CD4-positive, alpha-beta T cell (primary cell): ENCODE measurements at places on chromosomes 6 and 20. TPM values are rescaled to one million over a fixed set of nuclear protein-coding genes. Genes with fewer than 3 reads are reported as not detected.

Gene PGC
- total RNA-seq = not detected

Gene TBX18
- not detected for total RNA-seq

Gene DPPA5
- total RNA-seq = not detected

Gene PRKN
- total RNA-seq = 5.4 TPM

GRCh38 chr6:111858347-111858746 lies 14.9 kb downstream of the FYN start:
- H3K27me3 ChIP-seq = no peaks in the 10 kb centered on the region
- no peak for DNase-seq
- H3K4me1 ChIP-seq = peaks cover 63% of the 10 kb centered on the region
- H3K4me3 ChIP-seq = no peak overlapping the region

DNA sequence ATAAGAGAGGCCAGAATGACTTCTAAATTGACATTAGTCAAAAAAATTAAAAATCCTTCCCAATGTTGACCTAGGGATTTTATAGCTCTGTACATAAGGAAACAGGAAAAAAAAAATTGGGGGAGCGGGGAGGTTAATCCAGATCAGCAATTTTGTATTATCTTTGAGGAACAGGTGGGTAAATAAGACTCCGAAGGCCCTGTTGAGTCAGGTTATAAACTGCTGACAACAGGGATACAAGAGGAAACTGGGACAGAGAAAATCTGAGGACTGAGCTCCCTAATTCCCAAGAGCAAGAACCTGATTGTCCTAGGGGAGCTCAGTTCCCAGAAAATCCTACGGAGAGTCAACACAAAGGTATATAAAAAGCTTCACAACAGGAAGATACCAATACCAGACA lies 26.8 kb upstream of the CRIP3 start:
- H3K27me3 ChIP-seq = no peaks in the 10 kb centered on the region
- no peak for DNase-seq
- no peak overlapping the region for H3K27ac ChIP-seq
- peaks cover 12% of the 10 kb centered on the region for H3K4me1 ChIP-seq
- no peak overlapping the region for H3K4me3 ChIP-seq
- peaks cover 35% of the 10 kb centered on the region for H3K36me3 ChIP-seq

DNA sequence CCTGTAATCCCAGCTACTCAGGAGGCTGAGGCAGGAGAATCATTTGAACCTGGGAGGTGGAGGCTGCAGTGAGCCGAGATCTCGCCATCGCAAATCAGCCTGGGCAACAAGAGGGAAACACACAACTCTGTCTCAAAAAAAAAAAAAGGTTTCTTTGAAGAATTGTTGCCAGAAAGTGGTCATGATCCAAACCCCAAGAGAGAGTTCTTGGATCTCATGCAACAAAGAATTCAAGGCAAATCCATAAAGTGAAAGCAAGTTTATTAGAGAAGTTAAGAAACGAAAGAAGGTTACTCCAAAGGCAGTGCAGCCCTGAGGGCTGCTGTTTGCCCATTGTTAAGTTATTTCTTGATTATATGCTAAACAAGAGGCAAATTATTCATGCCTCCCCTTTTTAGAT lies 14.5 kb upstream of the KIFC1 start:
- peaks cover 6% of the 10 kb centered on the region for H3K4me1 ChIP-seq
- DNase-seq = no peak
- H3K36me3 ChIP-seq = no peaks in the 10 kb centered on the region

- no peak overlapping the region for H3K4me3 ChIP-seq
- H3K36me3 ChIP-seq = peaks cover 41% of the 10 kb centered on the region
- no peak overlapping the region for H3K27ac ChIP-seq
Observed at GRCh38 chr20:4887586-4887985, 113.7 kb downstream of the SLC23A2 start.

- no peak overlapping the region for H3K27ac ChIP-seq
- DNase-seq = no peak
- H3K4me3 ChIP-seq = no peak overlapping the region
- no peaks in the 10 kb centered on the region for H3K27me3 ChIP-seq
- H3K36me3 ChIP-seq = no peaks in the 10 kb centered on the region
- H3K4me1 ChIP-seq = no peaks in the 10 kb centered on the region
Observed at GRCh38 chr6:3039384-3039783, 28.9 kb upstream of the RIPK1 start.

GRCh38 chr6:128711149-128711548 lies 171.8 kb upstream of the LAMA2 start:
- DNase-seq = no peak
- no peak overlapping the region for H3K27ac ChIP-seq
- H3K4me3 ChIP-seq = no peak overlapping the region
- no peaks in the 10 kb centered on the region for H3K4me1 ChIP-seq

DNA sequence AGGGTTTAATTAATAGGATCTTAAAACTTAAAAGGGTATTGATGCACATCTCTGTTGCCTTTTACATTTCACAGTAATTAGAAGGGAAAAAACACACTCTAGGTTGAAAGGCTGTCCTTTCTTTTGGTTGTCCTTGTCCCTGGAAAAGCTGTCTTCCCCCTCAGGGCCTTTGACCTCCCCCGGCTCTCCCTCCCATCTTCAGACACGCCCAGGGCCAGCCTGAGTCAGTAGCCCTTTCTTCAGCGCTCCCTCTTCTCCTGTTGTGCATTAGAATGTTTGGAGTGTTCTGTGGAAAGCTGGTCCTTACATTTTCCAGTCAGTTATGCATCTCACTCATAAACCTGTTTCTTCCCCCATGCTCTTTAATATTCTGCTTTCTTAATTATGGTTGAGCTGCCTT lies 157.0 kb downstream of the MTHFD1L start:
- H3K4me1 ChIP-seq = no peaks in the 10 kb centered on the region
- H3K27ac ChIP-seq = no peak overlapping the region
- DNase-seq = no peak
- H3K27me3 ChIP-seq = no peaks in the 10 kb centered on the region
